NCI-H446 (cell line): ENCODE measurements at places on chromosomes 2 and 18.

- DNase-seq: no peak
These were observed 111.8 kb downstream of the STPG4 start for GRCh38 chr2:47043142-47043890.

DNA sequence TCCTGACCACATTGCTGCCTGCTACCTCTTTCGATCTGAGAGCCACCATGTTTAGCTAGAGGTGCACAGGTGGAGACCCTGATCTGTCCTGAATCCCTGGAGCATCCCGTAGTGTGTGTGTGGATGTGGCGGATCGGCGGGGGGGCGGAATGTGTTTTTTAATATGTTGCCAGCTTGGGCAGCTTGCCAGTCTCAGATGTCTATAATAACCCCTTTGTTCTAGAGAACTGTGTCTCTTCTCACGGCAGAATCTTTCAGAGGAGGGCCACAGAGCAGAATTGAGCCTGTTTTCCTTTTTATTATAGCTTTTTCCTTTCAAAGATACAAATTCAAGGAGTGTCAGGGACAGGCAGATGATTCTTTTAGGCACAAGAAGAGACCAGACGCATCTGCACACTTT is 934.1 kb upstream of the KLHL29 start:
- DNase-seq: no peak

DNA sequence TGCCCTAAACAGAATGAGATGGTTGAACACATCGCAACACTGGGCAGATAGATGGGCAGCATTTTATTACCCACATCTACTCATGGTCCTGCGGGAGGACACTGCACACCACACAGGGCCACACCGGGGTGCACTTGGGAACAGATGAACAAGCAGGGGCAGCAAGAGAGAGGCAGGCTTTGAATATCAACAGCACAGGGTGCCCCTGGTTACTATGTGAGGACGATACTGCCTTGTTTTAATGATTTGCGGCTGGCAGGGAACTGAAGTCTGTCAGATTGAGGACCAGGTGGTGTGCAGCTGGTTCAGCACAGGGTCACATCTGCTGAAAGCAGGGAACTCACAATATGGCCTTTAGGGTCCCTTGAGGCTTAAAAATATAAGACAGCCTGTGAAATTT is 195.7 kb downstream of the PIEZO2 start:
- DNase-seq: no peak

DNA sequence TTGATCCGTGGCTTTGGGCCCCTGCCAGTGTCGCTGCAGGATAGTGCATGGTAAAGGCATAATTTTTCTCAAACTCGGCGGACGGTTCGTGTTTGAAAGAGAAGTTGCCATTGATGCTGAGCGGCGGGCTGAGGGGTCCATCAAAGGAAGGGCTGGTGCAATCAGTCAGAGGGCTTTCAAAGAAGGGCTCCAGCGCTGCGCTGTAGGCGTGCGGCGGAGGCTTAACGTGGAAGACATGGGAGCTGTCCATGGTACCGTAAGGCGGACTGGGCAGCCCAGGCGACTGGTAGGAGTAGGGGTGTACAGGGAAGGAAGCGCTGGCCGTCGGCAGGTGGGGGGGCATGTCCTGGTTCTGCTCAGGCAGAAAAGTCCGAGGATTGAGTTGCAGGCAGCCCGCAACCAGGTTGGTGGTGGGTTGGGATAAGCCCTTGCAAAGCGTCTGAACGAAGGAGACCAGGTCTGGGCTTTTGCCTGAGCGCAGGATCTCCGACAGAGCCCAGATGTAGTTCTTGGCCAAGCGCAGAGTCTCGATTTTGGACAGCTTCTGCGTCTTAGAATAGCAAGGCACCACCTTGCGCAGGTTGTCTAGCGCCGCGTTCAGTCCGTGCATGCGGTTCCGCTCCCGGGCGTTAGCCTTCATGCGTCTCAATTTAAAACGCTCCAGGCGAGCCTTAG is 2.3 kb downstream of the NEUROD1 start:
- DNase-seq: peak; percentile 69

DNA sequence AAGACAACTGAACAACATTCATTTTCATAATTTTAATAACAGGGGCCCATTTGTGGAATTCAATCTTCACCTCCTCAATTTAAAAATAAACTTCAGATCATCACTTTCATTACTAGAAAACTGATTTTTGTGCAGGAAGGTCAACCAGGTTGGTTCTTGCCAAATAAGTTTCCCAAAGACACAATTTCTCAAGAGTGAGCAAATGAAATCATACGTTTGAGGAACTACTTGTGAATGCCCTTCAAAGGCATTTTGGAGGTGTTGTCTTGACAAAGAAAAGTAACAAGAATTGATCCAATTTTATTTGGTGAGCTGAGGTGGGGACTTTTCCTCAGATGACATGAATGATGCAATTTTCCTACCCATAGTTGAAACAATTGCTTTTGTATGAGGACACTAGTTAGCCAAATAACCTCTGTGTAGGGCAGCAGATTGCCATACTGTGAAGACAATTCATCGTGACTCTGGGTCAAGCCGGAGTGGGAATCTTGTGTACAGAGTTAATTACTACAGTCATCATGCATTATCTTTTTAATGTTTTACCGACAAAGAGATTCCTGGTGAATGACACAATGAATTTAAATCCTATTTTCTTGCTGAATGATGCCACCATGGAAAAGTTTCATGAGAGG is 121.8 kb downstream of the TGFA start:
- DNase-seq: no peak
